ENCODE measurements at places on chromosomes 4 and X. TPM values are rescaled to one million over a fixed set of nuclear protein-coding genes. Genes with fewer than 3 reads are reported as not detected.

DNA sequence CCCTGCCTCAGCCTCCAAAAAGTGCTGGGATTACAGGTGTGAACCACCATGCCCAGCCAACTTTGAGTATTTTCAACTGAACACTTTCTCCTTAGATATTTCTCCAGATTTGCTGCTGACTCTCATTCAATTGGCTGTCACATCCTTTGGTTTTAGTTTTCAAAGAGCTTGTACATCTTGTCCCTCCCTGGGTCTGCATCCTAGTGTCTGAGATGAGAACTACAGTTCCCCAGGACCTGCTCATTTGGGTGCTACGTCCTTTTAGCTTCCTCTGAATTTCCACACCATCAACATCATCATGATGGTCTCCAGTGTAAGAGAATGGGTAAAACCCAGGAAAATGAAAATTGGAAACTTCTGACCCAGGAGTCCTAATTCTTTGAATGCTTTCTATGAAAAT is 312.9 kb downstream of the NLGN4X start:
- no peaks in the 10 kb centered on the region for H3K4me1 ChIP-seq
- no peaks in the 10 kb centered on the region for H3K27me3 ChIP-seq
- peak; percentile 1 for DNase-seq
- no peaks in the 10 kb centered on the region for H3K36me3 ChIP-seq

- H3K36me3 ChIP-seq: peaks cover 10% of the 10 kb centered on the region
- no peaks in the 10 kb centered on the region for H3K27me3 ChIP-seq
- H3K4me3 ChIP-seq: no peak overlapping the region
- no peak overlapping the region for H3K27ac ChIP-seq
- no peak for DNase-seq
Observed at GRCh38 chr4:110091434-110092140, 106.8 kb downstream of the ELOVL6 start.

DNA sequence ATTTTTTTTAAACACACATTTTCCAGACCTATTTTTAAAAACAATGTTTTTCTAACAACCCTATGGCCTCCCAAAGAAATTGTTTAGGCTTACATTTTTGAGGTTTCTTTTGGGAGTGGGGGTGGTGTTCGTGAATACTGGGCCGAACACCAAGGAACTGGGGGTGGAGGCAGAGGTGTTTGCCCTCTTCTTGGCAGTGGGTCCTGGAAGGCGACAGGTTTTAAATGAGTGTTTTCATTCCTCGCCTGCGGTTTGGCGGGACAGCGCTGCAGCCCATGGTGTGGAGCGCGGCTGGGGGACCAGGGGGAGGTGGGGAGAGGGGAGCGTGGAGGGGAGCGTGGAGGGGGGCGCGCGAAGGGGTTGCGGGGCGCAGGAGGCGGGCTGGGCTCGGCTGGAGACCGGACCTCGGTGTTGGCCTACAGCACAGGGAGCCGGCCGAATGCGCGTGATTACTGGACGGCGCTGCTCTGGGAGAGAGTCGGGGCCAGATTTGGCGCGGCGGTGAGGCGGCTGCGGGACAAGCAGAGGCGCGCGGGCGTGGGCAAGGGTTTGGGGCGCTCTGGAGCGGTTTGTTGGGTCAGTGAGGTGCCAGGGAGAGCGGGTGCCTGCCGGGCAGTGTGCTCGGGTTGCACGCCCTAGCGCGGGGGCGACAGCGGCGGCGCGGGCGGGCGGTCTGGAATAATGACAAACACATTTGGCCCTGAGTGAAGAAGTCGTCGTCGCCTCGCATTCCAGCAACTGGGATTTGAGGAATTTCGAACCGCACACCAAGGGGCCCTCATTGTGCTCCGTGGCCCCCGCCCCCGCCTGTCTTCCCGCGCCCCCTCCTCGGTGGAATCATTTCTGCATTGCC is 764 bp downstream of the PDGFRA start:
- H3K27ac ChIP-seq: no peak overlapping the region
- H3K27me3 ChIP-seq: no peaks in the 10 kb centered on the region
- peak overlapping the region; percentile 69 for H3K4me3 ChIP-seq
- H3K36me3 ChIP-seq: no peaks in the 10 kb centered on the region
- H3K4me1 ChIP-seq: peaks cover 5% of the 10 kb centered on the region

GRCh38 chr4:54954656-54955388 is 170.6 kb downstream of the KDR start:
- DNase-seq: peak; percentile 17
- H3K27me3 ChIP-seq: no peaks in the 10 kb centered on the region

DNA sequence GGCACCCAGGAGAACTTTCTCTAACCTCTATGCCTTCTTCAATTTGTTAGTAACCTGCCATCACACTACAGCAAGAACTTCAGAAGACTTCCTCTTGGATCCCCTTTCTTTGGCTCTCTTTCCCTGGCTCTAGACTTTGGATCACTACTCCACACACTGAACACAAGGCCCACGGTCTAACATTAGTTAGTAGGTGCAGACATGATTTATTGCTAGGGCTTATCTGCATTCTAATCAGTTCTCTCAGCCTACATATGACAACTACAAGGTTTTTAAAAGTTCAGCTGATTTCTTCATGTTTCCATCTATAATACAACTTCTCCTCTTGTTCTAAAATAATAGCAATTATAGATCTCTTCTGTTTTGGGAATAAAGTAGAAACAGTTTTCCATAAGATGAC is 209.1 kb upstream of the ANXA10 start:
- H3K4me3 ChIP-seq: no peak overlapping the region
- no peaks in the 10 kb centered on the region for H3K4me1 ChIP-seq
- H3K36me3 ChIP-seq: no peaks in the 10 kb centered on the region
- H3K27me3 ChIP-seq: no peaks in the 10 kb centered on the region
- DNase-seq: no peak

DNA sequence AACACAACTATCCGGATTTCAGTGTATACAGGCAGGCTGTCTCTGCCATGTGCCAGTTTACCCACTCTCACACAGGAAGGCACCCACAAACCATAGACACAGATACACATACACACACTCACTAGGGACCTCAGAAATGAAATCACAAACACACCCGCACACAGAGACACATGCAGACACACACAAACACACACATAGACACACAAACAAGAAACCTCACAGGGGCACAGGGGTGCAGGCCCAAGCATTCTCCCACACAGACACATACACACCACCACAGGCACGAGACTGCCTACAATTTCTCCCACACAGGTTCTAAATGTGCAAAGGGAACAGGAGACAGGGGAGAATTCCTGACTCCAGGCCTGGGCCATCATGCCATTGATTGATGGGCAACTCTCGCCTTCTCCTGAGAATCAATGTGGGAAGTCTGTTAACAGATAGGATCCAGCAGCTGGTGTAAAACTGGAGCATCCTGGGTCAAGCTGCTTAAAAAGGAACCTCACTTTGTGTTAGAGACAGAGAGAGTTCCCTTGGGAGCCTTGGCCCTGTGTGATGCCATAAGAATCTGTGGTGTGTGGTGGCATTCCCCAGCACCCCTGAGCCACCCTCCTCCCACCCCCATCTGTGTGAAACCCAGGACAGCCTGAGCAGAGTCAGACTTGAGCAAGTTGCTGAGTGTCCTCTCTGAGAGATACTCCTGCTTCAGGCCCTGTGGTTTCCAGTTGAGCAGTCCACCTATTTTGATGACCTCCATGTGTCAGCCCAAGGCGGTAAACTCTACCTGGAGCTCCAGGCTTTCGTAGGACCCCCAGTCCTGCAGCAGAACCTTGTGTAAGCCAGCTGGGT is 33.9 kb downstream of the NBDY start:
- H3K27ac ChIP-seq: no peak overlapping the region
- no peaks in the 10 kb centered on the region for H3K4me1 ChIP-seq
- no peak overlapping the region for H3K4me3 ChIP-seq
- no peak for DNase-seq

Gene L1CAM
- 14.7 TPM for total RNA-seq

DNA sequence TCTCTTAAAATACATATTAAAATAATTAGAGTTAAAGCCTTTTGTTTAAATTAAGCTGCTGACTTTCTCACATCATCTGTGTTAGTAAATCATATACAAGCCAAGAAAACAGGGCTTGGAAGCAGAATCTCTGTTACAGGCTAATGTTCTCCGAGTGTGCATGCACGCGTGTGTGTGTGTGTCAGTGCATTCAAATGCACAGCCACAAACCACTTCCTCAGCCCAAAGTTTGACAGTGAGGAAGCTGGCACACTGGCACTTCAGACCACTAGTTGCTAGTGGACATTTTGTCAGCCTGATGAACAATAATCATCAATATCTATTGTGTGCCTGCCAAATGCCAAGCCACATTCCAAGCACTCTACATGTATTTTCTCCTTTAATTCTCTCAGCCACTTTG is 5.6 kb downstream of the MAOB start:
- no peaks in the 10 kb centered on the region for H3K36me3 ChIP-seq
- H3K27ac ChIP-seq: no peak overlapping the region
- H3K27me3 ChIP-seq: no peaks in the 10 kb centered on the region
- no peaks in the 10 kb centered on the region for H3K4me1 ChIP-seq
- no peak for DNase-seq

- H3K27ac ChIP-seq: no peak overlapping the region
- no peak for DNase-seq
- H3K4me1 ChIP-seq: peaks cover 10% of the 10 kb centered on the region
- H3K27me3 ChIP-seq: no peaks in the 10 kb centered on the region
Observed at GRCh38 chr4:3410401-3411135, 31.2 kb upstream of the HGFAC start.

Gene KLF8
- total RNA-seq: not detected

DNA sequence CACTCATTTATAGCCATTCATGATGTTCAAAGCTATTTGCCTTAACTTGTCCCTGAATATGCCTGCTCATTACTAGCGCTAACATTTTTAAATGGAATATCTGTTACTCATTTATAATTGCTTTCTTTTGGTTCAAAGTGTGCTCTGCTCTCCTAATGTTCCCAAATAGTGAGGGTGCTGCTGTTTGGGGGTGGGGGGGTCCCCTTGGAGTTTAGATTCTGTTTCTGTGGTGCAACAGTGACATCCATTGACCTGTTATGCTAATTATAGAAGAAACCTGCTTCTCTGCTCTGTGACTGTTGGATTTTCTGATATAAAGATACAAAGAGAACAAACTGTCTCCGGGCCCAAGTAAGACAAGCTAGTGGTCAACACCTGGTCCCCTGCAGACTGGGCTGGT is 222.4 kb downstream of the SHROOM3 start:
- H3K4me3 ChIP-seq: no peak overlapping the region
- DNase-seq: peak; percentile 4
- H3K27ac ChIP-seq: peak overlapping the region; percentile 90
- H3K36me3 ChIP-seq: no peaks in the 10 kb centered on the region
- H3K27me3 ChIP-seq: no peaks in the 10 kb centered on the region

DNA sequence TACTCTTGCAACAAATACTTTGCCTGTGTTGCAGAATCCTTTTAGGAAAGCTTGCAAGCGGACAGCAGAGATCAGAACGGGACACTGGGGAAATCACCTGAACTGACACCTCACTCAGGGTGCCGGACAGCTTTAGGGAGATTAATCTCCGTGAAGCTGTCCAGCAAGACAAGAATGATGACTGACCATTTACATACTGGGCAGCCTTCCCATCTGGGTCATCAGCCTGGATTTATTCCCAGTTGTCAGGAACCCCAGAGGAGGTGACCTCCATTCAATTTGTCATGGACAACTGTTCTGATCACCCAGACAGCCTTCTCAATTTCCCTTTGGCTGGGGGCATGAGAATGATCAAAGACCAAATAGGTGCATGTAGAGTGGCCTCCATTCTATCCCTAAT is 93.0 kb upstream of the EGFL6 start:
- H3K4me1 ChIP-seq: peaks cover 55% of the 10 kb centered on the region
- peak; percentile 79 for DNase-seq
- H3K27ac ChIP-seq: peak overlapping the region; percentile 80
- no peaks in the 10 kb centered on the region for H3K36me3 ChIP-seq
- no peak overlapping the region for H3K4me3 ChIP-seq

- DNase-seq: no peak
- peaks cover 5% of the 10 kb centered on the region for H3K36me3 ChIP-seq
- no peaks in the 10 kb centered on the region for H3K27me3 ChIP-seq
- H3K4me3 ChIP-seq: peak overlapping the region; percentile 86
- H3K27ac ChIP-seq: peak overlapping the region; percentile 58
- H3K4me1 ChIP-seq: no peaks in the 10 kb centered on the region
Observed at GRCh38 chrX:3712870-3713224, 602 bp downstream of the PRKX start.

Gene GAGE12F
- not detected for total RNA-seq

Gene NOCT
- total RNA-seq: 12.8 TPM

Gene PPAT
- total RNA-seq: 97.1 TPM

GRCh38 chr4:57548856-57549255 is 438.7 kb upstream of the IGFBP7 start:
- no peaks in the 10 kb centered on the region for H3K27me3 ChIP-seq
- no peak for DNase-seq
- H3K27ac ChIP-seq: no peak overlapping the region
- H3K4me3 ChIP-seq: no peak overlapping the region
- no peaks in the 10 kb centered on the region for H3K36me3 ChIP-seq

DNA sequence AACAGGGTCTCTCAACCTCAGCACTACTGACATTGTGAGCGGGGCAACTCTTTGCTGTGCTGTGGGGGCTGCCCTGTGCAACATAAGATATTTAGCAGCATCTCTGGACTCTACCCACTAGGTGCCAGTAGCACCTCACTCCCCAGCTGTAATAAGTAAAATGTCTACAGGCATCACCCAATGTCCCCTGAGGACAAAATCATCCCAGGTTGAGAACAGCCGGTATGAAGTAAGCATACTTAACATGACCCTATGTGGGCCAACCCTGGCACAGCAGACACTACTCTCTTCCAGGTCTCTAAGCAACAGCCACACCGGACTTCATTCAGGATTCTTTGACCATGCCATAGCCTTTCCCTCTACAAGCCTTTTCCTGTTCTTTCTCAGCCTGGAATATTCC is 10.5 kb upstream of the MGST2 start:
- H3K36me3 ChIP-seq: no peaks in the 10 kb centered on the region
- DNase-seq: peak; percentile 63
- H3K27me3 ChIP-seq: no peaks in the 10 kb centered on the region
- H3K4me3 ChIP-seq: no peak overlapping the region
- H3K27ac ChIP-seq: no peak overlapping the region
- peaks cover 3% of the 10 kb centered on the region for H3K4me1 ChIP-seq

GRCh38 chr4:130820448-130820847 is 1724.5 kb downstream of the C4orf33 start:
- H3K27ac ChIP-seq: no peak overlapping the region
- no peaks in the 10 kb centered on the region for H3K4me1 ChIP-seq
- H3K36me3 ChIP-seq: no peaks in the 10 kb centered on the region
- no peaks in the 10 kb centered on the region for H3K27me3 ChIP-seq
- DNase-seq: no peak
